Right kidney (tissue), 9 donors: ENCODE measurements at places on chromosomes 13 and 19.

GRCh38 chr13:19158526-19159174, 23.0 kb downstream of the TUBA3C start:
- DNase-seq = no peak

- peak; percentile 98 for DNase-seq
These were observed 772 bp downstream of the GPC6 start for GRCh38 chr13:93227280-93227877.

GRCh38 chr13:20873348-20873747, 29.2 kb downstream of the XPO4 start:
- no peak for DNase-seq

- DNase-seq = no peak
These were observed 56.5 kb downstream of the GADD45B start for GRCh38 chr19:2532252-2533071.

GRCh38 chr13:43083750-43084149, 60.4 kb downstream of the DNAJC15 start:
- DNase-seq = no peak

DNA sequence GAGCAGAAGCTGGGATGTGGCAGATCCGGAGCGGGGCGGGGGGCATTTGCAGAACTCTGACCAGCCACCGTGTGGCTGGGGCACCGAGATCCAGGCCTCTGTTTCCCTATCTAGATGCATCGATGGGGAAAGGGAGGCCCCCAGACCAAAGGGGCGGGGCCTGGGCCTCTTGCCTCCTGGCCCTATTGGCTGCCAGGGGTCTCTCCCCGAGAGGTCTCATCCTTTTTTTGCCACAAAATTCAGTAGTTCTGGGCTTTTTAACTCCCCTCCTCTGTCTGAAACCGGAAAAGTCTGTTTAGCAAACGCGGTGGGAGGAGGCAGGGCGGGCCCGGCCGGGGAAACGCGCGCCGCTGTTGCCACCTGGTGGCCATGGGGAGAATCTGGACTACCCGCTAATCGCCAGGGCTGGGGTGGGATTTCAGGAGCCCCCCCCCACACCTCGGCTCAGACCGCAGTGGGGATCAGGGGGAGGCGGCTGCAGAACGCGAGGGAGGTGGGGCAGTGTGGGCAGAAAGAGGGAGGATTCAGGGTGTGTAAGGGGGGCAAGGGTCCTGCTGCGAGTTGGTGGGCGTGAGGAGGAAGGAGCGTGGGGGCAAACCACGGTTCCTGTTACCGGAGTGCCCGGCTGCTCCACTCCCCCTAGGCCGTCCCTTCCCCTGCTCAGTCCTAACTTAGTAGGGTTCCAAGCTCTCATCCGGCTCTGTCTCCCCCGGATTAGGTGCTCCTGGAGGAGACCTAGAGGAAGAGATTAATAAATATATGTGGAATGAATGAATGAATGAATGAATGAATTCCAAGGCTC, 28.3 kb downstream of the IL12RB1 start:
- DNase-seq = peak; percentile 74

DNA sequence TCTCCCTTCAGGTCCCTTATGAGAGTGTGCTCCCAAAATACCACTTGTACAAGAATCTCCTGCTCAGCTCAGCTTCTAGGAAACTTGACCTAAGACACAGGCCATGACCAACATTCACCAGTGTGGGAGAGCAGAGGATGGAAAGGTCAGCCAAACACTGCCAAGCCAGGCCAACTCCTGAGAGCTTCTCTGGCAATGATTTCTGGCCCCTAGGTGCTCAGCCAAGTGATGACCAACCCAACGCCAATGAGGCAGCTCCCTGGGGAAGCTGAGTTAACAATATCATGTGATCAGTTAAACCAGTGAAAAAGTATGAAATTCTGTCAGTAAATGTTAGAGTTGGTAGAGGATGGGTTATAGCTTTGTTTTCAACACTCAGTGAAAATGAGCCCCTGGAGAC, 49.1 kb upstream of the FLT1 start:
- DNase-seq = no peak

DNA sequence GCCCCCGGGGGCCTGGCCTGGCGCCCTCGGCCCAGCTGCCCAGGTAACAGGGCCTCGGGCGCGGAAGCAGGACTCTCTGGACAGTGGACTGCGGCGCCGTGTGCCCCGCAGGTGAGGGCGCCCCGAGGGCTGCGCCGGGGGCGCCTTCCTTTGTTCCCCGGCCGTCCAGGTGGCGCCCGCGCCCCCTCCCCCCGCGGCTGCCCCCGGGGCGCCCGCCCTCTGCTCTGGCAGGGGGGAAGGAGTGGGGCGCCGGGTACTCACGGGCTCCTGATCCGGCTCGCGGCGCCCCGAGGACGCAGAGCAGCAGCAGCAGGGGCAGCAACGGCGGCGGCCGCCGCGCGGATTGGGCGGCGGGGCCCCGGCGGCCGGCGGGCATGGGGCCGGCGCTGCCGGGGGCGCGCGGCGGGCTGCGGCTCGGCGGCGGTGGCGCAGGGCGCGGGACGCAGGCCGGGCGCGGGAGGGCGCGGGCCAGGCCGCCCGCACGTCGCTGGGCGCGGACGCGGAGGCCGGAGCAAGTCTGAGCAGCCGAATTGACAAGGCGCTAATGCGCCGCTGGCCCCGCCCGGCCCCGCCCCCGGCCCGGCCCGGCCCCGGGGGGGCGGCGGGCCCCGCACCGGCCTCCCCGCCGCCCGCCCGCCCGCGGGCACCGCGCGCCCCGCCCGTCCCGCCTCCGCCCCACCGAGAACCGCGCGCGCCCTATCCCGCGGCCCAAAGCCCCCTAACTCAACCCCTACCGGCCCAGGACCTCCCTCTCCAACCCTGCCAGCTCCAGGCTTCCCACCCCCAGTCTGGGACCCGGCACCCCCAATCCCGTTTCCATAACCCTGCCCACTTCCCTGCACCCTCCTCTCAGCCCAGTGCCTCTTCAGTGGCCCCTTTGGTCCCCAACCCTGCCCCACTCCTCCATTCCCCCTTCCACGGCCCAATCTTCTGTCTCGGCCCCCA, at the start of gene CRLF1:
Gene CRLF1 (minus strand): TSS at position 519 of the 945 bp plus-strand sequence. CDS start 143 bp downstream, at position 376.
- no peak for DNase-seq

GRCh38 chr13:51556740-51557139, 27.5 kb upstream of the WDFY2 start:
- no peak for DNase-seq

DNA sequence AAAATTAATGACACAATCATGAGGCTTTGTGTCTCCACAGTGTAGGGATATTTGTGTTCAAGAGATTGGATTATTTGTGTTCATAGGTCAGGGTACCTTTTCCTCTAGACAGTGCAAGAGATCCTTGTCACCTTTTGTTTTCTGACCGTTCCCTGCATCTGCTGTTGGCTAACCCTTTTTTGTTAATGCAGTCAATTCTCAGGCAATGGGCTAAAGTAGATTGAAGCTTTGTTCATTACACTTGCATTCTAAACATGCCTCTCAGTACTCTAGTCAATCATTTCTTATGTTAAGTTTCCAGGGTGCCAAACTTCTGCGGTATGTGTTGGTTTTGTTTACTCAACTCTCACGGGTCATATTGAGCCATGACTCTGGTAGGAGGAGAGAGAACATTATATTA, 1.8 kb upstream of the MED4 start:
- no peak for DNase-seq

- no peak for DNase-seq
These were observed 25.2 kb upstream of the CEACAM1 start for GRCh38 chr19:42553292-42554045.

GRCh38 chr19:48962849-48963165, 2.3 kb upstream of the FTL start:
- DNase-seq = no peak

DNA sequence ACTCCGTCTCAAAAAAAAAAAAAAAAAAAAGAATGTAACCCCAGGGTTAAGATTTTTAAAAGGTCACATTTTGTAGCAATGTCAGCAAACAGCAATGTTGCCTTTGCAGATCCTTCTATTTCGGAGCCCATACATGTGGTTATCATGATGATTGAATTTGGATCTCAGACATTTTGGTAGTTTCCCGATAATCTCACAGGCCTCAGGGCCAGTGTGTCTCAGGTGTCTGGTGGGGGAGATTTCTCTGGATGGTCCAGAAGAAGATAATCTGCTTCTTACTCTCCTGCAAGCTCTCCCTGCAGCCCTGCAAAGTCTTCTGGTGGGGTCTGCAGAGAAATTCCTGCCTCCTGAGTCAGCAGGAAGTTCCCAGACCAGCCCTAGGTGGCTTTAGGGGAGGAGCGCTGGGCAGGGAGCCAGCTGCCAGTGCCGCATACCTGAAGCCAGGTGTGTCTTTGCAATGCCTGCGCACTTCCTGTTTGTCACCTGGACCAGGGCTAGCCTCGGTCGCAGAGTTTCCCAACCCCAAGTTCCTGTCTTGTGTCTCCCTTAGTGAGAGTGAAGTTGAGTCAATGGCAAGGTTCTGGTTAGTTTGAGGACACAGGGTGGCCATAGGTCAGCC, 1.4 kb downstream of the SH2D3A start:
- peak; percentile 39 for DNase-seq

DNA sequence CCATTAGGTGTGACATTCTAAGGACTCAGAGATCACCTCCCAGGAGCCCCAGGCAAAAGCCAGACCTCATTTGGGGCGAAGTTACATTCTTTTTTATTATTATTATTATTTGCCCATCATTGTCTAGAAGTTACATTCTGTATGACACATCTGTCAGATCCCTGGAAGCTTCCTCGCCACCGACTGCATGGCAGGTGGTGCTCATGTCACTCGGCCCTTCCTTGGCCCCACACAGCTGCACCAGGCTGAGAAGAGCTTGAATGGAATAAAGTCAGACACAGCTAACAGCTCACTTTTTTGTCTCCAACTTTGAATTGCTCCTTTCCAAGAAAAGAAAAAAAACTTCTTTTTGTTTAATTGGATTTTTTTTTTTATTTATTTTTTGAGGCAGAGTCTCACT, 41.4 kb upstream of the LDLR start:
- no peak for DNase-seq

DNA sequence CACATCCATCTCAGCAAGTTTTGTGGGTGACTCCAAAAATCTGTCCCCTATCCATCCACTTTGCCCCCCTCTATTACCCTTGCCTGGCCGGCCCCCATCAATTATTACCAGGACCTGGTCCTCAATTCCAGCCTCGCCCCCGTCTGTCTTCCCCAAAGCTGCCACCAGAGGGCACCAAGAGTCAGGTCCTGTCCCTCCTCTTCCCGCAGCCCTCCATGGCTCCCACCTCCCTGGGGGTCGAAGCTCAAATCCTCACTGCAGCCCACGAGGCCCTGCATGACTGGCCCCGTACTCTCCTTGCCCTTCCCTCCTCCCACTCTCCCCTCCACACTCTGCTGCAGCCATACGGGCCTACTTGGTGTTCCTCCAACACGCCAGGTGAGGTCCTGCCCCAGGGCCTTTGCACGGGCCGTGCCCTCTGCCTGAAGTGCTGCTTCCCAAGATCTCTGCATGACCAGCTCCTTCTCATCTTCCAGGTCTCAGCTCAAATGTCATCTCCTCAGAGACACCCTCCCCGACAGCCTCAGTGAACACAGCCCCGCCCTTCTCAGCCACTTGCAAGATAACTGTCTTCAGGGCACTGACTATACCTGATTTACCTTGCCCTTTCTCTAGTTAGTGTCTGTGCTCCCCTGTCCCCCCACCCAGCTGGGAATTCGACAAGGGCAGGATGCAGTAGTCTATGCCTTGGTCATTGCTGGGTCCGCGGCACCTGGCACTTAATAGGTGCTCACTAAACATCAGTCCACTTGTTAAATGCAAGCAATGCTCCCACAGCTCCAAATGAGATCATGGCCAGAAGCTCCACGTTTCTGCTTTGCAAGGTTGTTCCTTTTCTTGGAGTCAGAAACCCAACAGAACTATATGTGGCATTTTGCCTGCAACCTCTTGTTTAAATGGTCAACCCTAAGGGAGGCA, 16.8 kb upstream of the SEMA6B start:
- DNase-seq = no peak

DNA sequence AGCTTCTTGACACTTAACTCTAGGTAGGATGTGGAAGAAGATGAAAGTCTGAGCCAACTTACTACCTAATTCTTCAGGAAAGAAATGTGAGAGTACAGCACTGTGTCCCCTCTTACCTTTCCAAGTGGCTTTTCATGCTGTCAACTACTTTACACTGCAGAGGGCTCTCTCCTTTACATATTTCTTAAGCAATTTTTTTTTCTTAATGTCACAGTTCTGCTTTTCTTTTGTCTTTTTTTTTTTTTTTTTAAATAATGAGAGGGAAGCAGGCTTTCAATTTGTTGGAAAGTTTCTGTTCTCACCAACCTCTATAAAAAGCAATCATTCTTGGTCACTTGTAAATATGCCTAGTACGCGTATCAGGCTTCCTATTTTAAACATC, 212.7 kb upstream of the MIR17HG start:
- DNase-seq = no peak

- DNase-seq = no peak
These were observed 94.1 kb downstream of the HSPH1 start for GRCh38 chr13:31067416-31068118.

GRCh38 chr13:24605923-24606372, 74.3 kb upstream of the ATP12A start:
- DNase-seq = no peak

DNA sequence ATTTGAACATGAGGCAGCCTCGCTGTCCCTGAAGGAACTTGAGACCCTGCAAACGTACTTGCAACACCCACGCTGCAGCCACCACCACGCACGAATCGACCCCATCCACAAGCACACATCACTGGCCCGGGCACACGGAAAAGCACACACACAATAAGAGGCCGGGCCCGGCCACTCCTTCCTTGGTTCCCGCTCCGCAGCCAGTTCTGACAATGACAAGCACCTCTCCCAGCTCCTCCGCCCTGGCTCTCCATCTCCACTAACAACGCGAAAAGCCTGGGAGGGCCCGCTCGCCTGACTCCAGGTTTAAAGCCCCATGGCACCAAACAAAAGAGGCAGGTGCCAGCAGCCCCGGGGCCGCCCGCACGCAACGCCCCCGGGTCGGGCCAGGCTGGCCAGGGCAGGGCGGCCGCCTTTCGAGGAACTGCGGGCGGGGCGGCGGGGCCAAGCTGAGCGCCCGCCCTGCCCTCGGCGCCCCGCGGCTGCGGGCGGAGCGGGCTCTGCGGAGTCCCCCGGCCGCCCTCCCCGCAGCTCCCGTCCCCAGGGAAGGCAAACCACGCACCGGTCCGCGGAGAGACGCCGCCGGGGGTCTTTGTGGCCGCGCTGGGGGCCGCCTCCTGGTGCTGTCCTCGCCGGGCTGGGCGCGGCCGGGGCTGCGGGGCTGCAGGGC, 495 bp downstream of the DCLK1 start:
- peak; percentile 64 for DNase-seq

GRCh38 chr13:52780092-52780491, 40.5 kb upstream of the CNMD start:
- DNase-seq = no peak

DNA sequence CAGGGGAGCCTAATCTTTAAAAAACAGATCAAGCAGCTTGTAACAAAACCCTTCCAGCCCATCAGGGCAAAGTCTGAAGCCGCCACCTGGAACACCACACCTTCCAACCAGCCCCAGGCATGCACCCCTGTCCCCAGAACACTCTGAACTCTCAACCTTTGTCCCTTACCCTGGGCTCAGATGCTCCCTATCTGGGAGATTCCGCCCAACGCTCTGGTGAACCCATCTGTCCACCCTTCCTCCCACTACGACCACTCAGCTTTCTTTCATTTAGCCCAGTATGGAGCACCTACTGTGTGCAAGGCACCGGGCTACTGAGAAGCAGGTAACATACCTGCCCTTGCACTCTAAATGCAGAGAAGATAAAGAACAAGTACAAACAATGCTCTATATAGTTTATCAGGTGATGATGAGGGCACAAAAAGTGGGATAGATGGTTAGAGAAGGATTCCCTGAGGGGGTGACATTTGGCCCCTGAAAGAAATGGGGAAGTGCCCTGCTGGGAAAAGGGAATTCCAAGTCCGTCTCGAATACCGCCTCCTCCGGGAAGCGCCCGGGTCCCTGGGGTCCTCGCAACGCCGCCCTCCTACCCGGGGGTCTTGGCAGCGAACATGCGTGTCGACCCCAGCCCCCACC, 629 bp downstream of the PEPD start:
- DNase-seq = no peak

GRCh38 chr13:77235456-77236022, 91.4 kb downstream of the MYCBP2 start:
- DNase-seq = no peak
